Foreskin melanocyte (primary cell): ENCODE measurements at places on chromosomes 1 and 21.

DNA sequence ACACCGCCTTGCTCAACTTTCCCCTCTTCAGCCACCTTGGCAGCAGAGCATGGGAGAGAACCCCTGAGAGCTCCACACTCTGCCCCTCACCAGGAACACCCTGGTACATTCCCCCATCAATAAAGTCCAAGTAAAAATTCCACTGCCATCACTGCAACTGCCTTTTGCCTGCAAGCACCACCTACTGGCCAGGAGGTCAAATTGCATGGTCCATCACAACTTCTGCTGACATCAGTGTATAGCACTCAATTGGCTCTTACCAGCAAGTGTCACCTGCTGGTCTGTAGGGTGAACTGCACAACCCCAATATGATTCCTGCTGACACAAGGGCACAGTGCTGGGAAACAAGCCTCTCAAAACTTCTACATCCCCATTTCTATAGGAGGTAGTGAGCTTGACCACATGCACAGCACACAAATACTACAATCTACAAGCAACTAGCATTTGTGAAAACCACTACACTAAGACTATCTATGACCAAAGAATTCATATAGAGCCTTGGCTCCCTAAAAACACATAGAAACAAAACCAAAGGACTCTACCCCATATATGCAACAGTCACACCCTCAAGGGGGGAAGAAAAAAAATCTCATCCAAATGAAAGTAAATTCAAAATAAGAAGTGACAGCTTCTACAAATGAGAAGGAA is 69.2 kb downstream of the FASLG start:
- no peak for DNase-seq

DNA sequence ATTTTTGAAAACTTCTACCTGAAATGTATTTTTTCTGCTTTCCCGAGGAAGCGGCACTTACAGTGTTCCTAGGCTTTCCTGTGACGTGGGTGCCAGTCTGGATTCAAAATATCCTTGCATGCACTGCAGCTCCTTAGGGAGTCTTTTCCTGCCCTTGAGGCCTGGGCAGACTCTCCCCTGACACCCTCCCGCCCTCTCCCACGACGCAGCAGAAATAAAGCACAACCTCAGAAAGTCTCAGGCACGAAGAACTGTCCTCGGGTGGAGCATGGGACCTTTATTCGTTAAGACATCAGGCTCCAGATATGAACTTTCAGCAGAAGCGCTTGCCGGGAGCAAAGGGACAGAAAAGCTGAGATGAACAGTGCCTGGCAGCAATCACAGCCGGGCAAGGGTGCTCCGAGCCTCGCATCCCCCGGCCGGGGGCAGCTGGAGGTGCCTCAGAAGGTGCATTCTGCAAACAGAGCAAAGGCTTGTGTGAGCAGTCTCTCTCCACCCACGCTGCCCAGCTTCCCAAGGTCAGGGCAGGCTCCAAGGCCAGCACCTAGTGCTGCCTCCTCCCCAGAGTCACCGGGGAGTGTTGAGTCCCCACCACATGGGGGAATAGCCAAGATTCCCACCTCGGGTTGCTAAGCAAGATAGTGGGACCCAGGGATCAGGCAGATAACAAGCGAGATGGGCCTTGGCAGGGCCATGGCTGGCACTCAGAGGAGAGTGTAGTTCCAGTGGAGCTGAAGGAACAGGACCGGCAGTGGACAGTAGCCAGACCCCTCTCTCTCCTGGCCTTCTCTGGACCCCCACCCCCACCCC is 3.2 kb downstream of the TFF3 start:
- DNase-seq, result no peak

- DNase-seq, result no peak
These were observed 85.2 kb downstream of the TRIM11 start for GRCh38 chr1:228321435-228321834.

DNA sequence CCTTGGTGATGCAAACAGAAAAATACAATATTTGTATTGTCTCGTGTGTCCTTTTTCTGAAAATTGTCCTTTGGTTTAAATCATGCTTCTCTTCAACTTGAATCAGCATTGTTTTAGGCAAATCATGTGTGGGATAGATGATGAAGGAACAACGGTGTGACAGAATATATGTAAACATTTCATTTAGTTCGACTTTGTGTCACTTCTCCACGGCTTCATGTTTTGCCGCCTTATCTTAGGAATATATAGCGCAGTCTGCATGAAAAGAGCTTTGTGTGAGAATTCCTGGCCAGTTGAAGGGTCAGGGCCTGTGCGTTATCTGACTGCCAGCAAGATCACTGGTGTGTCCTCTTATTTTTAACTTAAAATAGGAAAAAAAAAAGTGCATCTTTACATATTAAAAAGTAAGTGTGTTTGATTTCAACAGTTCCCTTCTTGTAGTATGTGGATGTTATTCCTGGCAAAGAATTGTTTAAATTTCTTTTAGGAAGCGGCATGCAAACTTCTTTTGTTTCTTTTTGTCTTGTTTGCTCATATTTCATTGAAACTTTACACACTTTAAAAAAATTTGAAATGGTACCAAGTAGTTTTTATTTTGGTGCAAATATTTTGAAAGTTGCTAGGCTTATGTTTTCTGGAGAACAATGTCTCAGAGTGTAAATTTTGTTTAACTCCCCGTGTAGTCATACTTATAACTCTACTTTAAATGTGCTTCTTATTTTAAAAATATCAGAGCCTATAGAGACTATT is 465.2 kb downstream of the USP25 start:
- DNase-seq, result peak; percentile 39

- DNase-seq, result no peak
These were observed 25.2 kb downstream of the IL12RB2 start for GRCh38 chr1:67332653-67333529.

DNA sequence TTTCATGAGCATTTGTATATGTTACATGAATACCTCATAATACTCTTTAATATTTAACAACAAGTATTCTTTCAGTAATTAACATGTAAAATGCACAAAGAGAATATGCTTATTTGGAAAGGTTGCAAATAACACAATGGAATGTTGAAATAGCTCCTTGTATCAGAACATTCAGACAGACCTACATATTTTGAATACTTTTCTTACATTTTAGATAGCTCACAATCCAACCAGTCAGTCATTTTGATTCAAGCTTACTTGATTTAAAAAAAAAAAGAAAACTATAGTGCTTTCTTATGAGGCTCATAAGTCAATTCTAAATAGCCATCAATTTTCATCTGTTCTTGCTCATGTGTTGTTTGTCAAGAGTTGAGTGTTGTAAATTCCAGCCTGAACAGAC is 518.8 kb downstream of the ADGRL2 start:
- DNase-seq, result no peak

GRCh38 chr1:31368611-31369107 is 4.2 kb downstream of the FABP3 start:
- DNase-seq, result no peak

DNA sequence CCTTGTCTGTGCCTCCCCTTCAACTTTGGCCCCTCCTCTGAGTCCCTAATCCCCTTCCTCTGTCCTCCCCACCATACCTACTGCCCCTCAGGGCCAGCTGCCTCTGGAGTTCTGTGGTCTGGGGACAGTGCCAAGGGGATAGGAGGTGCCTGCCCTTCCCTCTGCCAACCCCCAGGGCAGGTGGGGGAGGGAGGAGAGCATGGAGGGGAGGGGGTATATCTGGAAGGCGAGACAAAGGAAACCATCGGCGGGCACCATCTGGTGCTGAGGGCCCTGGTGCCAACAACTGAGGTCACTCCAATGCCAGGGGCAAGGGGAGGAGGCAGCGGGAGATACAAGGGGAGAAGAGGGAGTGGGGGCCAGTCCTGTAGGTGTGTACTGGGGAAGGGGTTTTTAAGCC is 9.6 kb downstream of the RAB25 start:
- no peak for DNase-seq

- no peak for DNase-seq
These were observed 291.3 kb downstream of the OMA1 start for GRCh38 chr1:58255192-58255591.

DNA sequence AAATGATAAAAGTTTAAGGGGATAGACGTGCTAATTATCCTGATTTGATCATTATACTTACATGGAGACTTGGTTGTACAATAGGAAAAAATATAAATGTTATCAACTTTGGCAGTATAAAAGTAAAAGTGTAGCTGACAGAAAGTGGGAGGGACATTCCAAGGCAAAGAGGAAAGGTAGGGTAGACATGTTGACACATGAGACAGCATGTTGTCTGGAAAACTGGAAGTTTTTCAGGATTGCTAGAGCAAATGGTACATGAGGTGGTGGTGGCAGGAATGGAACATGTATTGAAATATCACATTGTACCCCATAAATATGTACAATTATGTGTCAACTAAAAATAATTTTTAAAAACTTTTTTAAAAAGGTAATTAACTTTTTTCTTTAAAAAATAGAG is 13.2 kb downstream of the DIPK1A start:
- no peak for DNase-seq

GRCh38 chr1:99645203-99645602 is 710 bp upstream of the PALMD start:
- DNase-seq, result no peak

DNA sequence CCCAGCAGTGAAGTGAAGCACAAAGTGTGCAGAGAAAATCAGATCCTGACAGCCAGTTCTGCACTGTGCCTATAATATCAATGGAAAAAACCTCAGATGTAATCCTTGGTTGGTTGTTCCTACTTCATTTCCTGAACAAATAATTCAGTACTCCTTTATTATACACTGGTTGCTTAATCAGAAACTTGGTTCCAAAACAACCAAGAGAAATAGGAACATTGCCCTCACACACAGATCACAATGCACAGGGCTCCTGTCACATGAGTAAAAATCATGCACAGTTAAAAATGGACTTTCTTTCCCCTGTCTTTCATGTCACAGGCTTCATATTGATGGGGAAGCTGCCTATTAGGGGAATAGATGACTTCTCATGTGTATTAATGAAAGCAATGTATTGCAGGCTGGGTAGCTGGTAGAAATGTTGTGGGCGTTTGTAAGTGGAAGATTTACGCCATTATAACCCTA is 9.7 kb downstream of the DNASE2B start:
- DNase-seq, result peak; percentile 60

DNA sequence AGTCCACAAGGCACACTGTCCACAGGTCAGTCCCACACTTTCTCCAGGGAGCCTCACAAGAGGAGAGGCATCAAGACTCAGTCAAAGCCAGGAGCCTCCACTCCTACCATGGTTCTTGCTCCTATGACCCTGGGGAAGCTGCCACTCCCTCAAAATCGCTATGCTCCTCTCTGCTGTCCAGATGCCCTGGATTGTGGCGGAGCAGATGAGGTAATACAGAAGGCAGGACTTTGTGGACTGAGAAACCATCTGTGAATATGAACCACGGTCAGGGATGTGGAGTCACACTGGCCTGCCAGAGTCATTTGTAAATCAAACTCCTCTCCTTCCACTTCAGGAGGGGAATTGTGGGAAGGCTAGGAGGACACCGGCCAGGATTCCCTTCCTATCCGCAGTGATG is 20.6 kb downstream of the VWA5B1 start:
- DNase-seq, result no peak

- no peak for DNase-seq
These were observed 39.9 kb downstream of the STPG1 start for GRCh38 chr1:24373710-24374109.

- no peak for DNase-seq
These were observed 15.7 kb downstream of the GPR3 start for GRCh38 chr1:27408151-27408550.

DNA sequence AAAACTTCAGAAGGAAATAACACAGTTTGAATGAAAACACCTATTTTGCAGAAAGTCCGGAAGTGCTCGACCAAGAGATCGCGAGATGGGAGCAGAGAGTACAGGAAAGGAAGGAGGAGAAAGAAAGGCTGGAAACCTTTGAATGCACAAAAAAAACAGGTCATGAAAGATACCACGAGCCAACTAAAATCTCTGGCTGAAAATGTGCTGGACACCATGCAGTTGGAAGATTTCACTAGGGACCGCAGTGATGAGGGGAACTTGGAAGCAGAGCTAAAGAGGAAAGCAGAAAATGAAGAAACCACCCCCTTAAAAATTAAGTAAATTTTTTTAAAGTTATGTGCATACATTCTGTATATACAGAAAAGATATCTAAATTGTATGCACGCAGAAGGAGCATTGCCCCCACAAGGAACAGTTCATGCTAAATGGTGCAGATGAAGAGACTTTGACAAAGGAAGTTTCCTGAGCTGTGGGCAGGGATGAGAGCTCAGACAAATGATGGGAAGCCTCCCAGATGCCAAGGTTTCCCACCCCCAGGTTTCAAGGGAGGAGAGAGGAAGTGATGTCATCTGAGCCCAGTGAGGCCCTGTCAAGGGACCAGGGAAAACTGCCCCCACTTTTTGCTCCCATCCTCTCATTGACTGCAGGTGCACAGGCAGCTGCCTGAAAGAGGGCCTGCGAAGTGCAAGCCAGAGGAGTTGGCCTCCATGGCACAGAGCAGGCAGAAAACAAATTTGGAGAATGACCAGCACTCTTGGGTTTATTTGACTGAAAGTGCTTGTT is 52.5 kb downstream of the ETS2 start:
- DNase-seq, result no peak

DNA sequence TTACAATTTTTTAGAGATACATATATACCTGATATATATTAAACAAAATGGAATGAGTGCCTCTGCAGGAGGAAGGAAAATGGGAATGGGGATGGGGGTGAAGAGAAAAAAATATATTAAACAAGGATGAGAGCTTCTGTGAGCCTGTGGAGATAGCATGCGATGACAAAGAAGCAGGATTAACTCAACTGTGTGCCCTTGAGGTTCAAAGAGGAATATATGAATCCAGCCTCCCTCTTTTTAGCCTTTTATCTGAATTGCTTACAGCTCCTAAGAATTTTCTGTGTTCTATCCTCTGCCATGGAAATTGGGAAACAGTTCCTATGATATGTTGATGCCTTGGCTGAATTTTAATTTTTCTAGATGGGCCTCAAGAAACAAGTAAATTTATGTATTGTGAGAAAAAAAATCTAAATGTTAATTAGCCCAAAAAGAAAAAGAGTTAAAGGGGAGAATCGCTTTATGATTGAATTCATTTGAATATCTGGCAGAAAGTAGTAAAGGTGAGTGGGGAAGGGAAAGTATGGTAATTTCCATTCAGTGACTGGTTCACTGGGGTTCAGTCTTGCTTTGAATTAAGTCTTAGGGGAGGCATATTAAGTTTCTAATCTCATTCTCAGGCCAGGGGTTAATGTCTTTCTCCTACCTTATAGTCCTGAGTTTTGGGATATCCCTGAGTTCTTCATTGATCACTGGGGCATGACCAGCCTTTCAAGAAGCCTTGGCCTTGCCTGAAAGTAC is 106.3 kb upstream of the HMCN1 start:
- no peak for DNase-seq

DNA sequence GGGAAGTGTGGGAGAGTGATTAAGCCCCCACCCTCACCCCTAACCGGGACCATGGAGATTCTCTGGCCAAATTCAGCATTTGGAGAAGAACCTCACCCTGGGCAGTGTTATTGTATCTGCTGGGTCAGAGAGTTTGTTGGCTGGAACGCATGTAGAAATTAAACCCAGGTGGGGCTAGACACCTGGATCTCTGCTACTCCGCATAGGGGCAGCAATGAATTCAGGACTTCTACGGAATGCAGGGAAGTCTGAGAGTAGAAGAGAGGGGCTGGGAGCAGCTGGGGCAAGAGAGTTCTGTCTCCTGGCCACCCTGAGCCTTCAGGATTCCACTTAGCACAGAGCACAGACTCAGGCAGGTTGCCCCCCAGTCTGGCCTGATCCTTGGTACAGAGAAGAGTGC is 3.6 kb upstream of the CRABP2 start:
- no peak for DNase-seq

- DNase-seq, result no peak
These were observed 181.0 kb downstream of the GIPC2 start for GRCh38 chr1:78226784-78227183.

- DNase-seq, result no peak
These were observed 44.8 kb downstream of the IRF2BP2 start for GRCh38 chr1:234565132-234565531.
